ENCODE measurements at places on chromosomes 6 and 20.

DNA sequence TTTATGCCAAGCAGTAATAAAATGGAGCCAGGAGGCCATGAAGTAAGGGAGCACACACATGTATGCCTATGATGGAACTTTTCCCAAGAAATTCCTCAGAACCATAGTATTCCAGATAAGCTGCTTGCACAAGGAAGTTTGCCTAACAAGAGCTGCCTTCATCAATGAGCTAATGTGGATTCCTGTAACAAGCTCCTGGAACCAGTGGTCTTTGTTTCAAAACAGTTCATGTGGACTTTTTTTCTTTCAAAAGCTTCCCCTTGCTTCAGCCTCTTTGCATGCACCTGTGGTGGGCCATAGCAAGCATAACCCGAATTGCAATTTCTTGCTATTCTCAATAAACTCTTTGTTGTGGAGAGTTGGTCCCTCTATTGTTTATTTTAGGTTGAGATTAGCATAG, 359.6 kb downstream of the UTRN start:
- no peak overlapping the region for H3K27ac ChIP-seq
- H3K27me3 ChIP-seq = no peaks in the 10 kb centered on the region
- 0 out of 2 replicates have a peak, but pooled peaks cover 2% of the 10 kb centered on the region for H3K36me3 ChIP-seq
- H3K4me1 ChIP-seq = no peaks in the 10 kb centered on the region

GRCh38 chr6:4401408-4402368, 266.3 kb upstream of the ECI2 start:
- H3K27me3 ChIP-seq = no peaks in the 10 kb centered on the region
- DNase-seq = no peak
- H3K4me3 ChIP-seq = no peak overlapping the region
- no peak overlapping the region for H3K27ac ChIP-seq

DNA sequence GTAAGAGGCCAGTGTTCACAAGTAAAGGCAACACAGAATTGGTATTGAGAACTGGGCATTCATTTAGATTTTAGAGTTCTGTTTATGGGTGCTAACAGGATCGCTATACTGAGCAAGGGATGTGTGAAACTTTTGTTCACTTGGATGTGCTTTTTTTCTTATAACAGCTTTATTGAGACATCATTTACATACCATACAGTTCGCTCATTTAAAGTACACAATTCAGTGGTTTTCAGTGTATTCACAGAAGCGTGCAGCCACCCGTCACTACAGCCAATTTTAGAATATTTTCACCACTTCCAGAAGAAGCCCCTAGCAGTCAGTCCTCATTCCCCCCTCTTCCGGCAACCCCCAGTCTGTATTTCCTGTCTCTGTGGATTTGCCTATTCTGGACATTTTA, 48.7 kb downstream of the GFRA4 start:
- no peaks in the 10 kb centered on the region for H3K4me1 ChIP-seq
- no peak overlapping the region for H3K4me3 ChIP-seq
- no peaks in the 10 kb centered on the region for H3K27me3 ChIP-seq
- no peak overlapping the region for H3K27ac ChIP-seq
- no peaks in the 10 kb centered on the region for H3K36me3 ChIP-seq
- DNase-seq = no peak

- no peak overlapping the region for H3K4me3 ChIP-seq
- H3K27ac ChIP-seq = no peak overlapping the region
- peak; percentile 84 for DNase-seq
- no peaks in the 10 kb centered on the region for H3K4me1 ChIP-seq
- no peaks in the 10 kb centered on the region for H3K27me3 ChIP-seq
These were observed 31.7 kb downstream of the SAMHD1 start for GRCh38 chr20:36919715-36920333.

- no peaks in the 10 kb centered on the region for H3K36me3 ChIP-seq
- 0 out of 2 replicates have a peak, but pooled peaks cover 3% of the 10 kb centered on the region for H3K27me3 ChIP-seq
- no peak overlapping the region for H3K27ac ChIP-seq
- H3K4me1 ChIP-seq = no peaks in the 10 kb centered on the region
These were observed 10.5 kb upstream of the ZNF334 start for GRCh38 chr20:46523696-46524328.

- DNase-seq = no peak
- no peak overlapping the region for H3K27ac ChIP-seq
- no peaks in the 10 kb centered on the region for H3K4me1 ChIP-seq
- H3K4me3 ChIP-seq = no peak overlapping the region
- peaks cover 56% of the 10 kb centered on the region for H3K27me3 ChIP-seq
These were observed 11.2 kb upstream of the BHLHE23 start for GRCh38 chr20:63017826-63018411.

DNA sequence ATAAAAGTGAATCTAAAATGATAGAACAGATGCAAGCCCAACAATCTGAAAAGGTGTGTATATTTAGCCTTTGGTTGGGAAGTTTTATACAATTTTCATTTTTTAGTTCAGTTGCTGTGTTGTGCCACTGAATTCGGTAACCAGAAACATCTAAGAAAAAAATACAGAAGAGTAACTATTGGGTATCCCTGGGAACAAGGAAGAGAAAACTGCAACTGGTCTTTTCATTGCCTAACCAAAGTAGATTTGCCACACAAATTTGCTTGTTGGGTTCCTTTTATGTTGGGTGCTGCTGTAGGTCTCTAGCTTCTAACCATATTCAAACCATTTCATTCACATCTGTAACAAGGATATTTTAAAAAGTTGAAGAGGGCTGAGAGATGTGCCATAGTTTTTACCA, 2.8 kb upstream of the TMEM30A start:
- H3K27me3 ChIP-seq = no peaks in the 10 kb centered on the region
- no peak overlapping the region for H3K4me3 ChIP-seq
- H3K36me3 ChIP-seq = no peaks in the 10 kb centered on the region
- H3K4me1 ChIP-seq = no peaks in the 10 kb centered on the region
- no peak overlapping the region for H3K27ac ChIP-seq

DNA sequence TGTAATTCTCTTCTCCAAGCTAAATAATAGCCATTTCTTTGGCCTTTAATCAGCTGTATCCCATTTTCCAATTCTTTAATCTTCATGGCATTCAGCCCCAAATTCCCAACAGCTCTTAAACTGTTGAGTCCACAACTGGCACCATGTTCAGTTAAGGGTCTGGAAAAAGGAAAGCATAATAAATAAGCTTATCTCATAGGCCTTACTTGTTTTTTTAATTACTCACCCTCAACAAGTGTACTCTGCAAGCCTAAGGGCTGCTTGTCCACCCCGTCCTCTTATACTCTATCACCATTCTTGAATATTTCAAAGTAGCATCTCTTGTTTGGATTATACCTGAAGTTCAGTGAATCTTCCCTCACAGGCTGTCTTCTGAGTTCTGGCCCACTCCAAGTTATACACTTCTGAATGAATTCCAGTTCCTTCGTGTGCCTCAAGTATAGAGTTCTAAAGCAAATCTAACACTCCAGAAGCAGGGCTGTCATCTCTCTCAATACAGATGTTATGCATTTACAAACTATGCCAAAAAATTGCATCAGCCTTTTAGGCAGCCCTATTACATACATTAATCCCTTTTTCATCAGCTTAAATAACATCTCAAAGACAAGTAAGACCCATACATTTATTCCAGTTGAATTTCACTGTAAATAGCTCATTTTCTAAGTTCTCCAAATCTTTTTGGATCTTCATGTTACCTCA, 98.7 kb downstream of the COL21A1 start:
- H3K27me3 ChIP-seq = no peaks in the 10 kb centered on the region
- H3K36me3 ChIP-seq = no peaks in the 10 kb centered on the region
- DNase-seq = no peak
- no peaks in the 10 kb centered on the region for H3K4me1 ChIP-seq

GRCh38 chr20:56587307-56588041, 41.6 kb upstream of the TFAP2C start:
- no peaks in the 10 kb centered on the region for H3K36me3 ChIP-seq
- peaks cover 5% of the 10 kb centered on the region for H3K4me1 ChIP-seq
- no peak for DNase-seq
- H3K27ac ChIP-seq = no peak overlapping the region
- peaks cover 34% of the 10 kb centered on the region for H3K27me3 ChIP-seq
- H3K4me3 ChIP-seq = no peak overlapping the region

DNA sequence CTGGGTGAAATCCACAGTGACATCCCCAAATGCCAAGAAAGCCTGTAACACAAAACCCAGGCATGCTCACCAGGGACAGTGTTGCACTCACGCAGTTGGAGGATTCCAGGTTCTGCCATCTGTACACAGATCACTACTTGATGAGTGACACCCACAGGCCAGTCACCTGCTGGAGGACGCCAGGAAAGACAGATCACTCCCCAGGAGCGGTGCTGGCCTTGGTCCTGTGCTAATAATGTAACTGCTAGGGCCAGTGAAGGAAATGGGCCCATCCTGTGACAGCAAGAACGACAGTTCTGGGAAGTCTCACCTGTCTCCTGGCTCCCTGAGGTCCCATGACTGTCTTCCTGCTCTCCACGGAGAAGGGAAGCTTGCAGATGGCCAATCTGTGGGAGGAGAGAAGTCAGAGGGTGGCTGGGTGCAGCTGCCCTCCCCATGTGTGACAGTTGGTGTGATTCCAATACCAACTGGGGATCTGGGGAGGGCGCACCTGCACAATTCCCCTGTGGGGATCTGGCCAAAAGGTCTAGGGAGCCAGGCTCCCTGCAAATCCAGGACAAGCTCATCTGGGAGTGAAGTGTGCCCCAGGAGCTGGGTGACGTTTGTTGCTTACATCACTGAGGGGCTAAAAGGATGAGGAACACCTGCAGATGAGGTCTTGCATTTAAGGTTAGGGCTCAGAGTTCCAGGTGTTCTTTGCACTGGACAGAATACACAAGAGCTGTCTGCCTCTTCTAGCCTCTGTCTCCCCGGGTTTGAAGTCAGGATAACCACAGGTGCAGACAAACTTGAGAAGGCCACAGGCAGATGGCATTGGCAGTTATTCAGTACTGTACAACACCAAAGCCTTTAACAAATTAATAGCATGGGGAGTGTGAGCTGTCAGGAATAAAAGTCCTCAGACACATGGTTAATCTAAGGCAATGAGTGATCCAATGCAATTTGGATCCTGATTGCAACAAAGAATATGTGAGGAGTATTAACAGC, 10.3 kb downstream of the ZNF337 start:
- peaks cover 3% of the 10 kb centered on the region for H3K36me3 ChIP-seq
- H3K4me3 ChIP-seq = no peak overlapping the region
- H3K27ac ChIP-seq = no peak overlapping the region
- H3K27me3 ChIP-seq = no peaks in the 10 kb centered on the region

DNA sequence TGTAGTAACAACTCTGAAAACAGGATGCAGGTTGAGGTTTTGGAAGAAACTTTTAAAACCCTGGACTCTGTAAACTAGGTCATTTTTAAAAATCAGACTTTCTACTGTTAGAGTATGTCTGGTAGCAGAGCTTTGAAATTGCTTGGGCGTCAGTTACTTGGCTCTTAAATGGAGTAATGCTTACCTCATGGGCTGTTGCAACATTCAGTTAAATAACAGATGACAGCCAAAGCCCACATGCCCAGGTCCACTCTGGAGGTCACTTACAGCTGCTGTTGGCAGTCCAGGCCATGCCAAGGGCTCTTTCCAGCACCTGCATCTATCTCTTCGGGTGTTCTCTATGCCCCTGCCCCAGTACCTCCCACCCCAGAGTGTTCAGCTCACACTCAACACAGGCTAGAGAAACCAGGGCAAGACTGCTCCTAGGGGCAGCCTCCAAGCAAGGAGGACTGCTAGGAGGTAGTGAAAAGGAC, 96.4 kb downstream of the BANF2 start:
- peaks cover 4% of the 10 kb centered on the region for H3K27me3 ChIP-seq
- no peaks in the 10 kb centered on the region for H3K4me1 ChIP-seq
- no peak for DNase-seq
- H3K36me3 ChIP-seq = no peaks in the 10 kb centered on the region
- H3K27ac ChIP-seq = no peak overlapping the region
- H3K4me3 ChIP-seq = no peak overlapping the region

DNA sequence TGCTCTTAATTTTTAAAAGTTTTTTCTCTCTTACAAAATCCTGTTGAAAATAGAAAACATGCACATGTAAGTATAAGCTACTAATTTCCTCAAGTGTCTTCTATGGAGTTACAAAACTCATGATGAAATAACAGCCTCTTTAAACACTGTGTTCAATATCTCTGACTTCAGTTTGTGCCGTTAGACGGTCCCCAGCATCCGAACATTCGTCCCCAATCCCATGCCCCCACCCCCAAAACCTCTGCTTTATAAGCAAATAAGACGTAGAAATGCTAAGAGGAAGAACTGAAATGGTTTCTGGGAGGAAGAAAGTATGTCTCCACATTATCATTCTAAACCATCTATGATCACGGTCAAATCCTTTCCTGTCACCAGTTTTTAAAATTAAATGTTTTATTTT, 31.7 kb upstream of the MYB start:
- no peak overlapping the region for H3K27ac ChIP-seq
- no peaks in the 10 kb centered on the region for H3K27me3 ChIP-seq
- H3K4me3 ChIP-seq = no peak overlapping the region
- no peaks in the 10 kb centered on the region for H3K36me3 ChIP-seq

- H3K27ac ChIP-seq = peak within 1 kb of the TSS; percentile 81
- peak within 1 kb of the TSS; percentile 77 for H3K4me3 ChIP-seq
- peaks cover 16% of the 10 kb centered on the region for H3K36me3 ChIP-seq
- DNase-seq = peak; percentile 100
- H3K27me3 ChIP-seq = no peaks in the 10 kb centered on the region
These were observed at the start of gene PNRC1 for GRCh38 chr6:89080281-89081128. Gene PNRC1 (plus strand): TSS chr6:89080751. CDS start chr6:89080895, 144 bp downstream.

- peaks cover 15% of the 10 kb centered on the region for H3K4me1 ChIP-seq
- peak within 1 kb of the TSS; percentile 67 for H3K4me3 ChIP-seq
- H3K27me3 ChIP-seq = no peaks in the 10 kb centered on the region
- peak; percentile 73 for DNase-seq
These were observed at the start of gene RAB32 for GRCh38 chr6:146543211-146543939. Gene RAB32 (plus strand): TSS chr6:146543833. CDS start chr6:146543872, 39 bp downstream.

- H3K27me3 ChIP-seq = no peaks in the 10 kb centered on the region
- no peaks in the 10 kb centered on the region for H3K36me3 ChIP-seq
- peaks cover 13% of the 10 kb centered on the region for H3K4me1 ChIP-seq
- peak overlapping the region; percentile 48 for H3K27ac ChIP-seq
- peak overlapping the region; percentile 17 for H3K4me3 ChIP-seq
These were observed 37.6 kb downstream of the NRN1 start for GRCh38 chr6:5968817-5969734.

GRCh38 chr6:20001286-20001685, 164.1 kb downstream of the ID4 start:
- H3K4me1 ChIP-seq = peaks cover 4% of the 10 kb centered on the region
- no peak overlapping the region for H3K4me3 ChIP-seq
- H3K36me3 ChIP-seq = no peaks in the 10 kb centered on the region
- H3K27me3 ChIP-seq = no peaks in the 10 kb centered on the region

GRCh38 chr6:38836585-38836984, 121.5 kb downstream of the DNAH8 start:
- H3K4me1 ChIP-seq = no peaks in the 10 kb centered on the region
- DNase-seq = no peak
- H3K27ac ChIP-seq = no peak overlapping the region
- no peak overlapping the region for H3K4me3 ChIP-seq
- H3K36me3 ChIP-seq = no peaks in the 10 kb centered on the region

DNA sequence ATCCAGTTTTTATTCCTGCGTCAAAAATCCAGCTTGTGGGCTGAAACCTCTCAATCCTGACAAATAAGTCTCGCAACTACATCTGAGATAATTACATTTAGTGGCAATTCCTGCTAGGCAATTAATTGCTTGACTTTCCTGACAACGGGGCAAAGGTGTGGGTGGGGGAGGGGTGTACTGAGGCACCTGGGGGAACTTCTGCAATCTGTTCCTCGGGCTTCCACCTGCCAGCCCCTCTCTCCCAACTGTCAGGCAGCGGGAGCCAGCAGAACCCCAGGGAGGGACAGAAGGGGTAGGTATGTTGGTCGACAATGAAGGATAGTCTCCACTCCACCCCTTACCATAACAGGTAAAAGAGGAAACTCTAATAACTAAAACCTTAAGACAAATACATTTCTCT, 6.8 kb downstream of the C6orf52 start:
- DNase-seq = no peak
- H3K27me3 ChIP-seq = no peaks in the 10 kb centered on the region
- no peak overlapping the region for H3K4me3 ChIP-seq
- no peaks in the 10 kb centered on the region for H3K4me1 ChIP-seq
- no peak overlapping the region for H3K27ac ChIP-seq
